ENCODE measurements at places on chromosomes 13 and 19.

DNA sequence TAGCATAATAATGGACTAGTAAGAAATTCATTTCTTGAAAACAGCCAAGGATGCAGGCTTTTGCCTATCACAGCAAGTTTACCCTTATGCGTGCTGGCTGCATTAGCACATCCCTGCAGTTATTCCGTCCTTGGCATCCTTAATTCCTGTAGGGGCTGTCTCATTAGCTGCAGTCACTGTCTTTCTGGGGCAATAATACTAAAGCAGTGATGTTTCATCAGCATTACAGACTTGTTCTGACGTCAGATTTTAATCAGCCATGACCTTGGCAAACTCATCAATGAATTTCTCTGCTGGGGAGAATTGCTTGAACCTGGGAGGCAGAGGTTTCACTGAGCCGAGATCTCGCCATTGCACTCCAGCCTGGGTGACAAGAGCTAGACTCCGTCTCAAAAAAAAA, 103.7 kb downstream of the RXFP2 start:
- no peak for DNase-seq

DNA sequence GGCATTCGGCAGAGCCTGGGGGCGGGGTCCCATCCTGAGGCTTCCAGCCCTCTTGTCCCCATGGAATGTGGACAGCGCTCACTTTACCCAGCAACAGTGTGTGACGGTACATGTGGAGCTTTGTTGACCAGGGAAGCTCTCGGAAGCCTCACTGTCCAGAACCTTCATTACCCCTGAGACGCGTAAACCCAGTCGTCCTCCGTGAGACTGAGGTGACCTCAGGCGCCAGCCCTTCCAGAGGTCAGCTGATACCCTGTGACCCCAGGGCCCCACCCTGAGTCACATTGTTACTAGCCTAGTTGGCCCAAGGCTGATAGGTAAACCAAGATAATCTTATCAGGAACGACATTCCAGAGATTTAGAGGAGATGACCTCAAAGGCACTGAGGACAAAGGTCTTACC, 10.2 kb upstream of the TMEM160 start:
- DNase-seq, result no peak

GRCh38 chr19:51737924-51738323, 13.8 kb downstream of the FPR1 start:
- DNase-seq, result no peak

GRCh38 chr13:50993934-50994333, 84.3 kb downstream of the RNASEH2B start:
- no peak for DNase-seq

DNA sequence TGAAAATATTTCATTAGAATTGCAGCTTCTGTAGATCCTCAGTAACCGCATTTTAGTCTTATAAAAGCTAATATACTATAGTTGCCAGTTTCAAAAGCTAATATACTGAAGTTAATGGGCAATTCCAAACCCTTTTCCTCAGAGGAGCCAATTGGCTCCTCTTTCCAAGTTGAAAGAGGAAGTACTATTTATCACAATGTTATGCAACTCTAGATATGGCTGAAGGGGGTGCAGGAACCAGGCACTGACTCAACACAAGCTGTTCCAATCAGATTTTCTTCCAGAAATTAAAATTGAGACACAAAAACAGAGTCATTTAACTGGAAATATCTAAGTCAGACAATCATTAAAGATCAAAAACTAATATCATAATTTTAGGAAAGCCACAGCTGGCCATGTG, 258.9 kb downstream of the PCDH20 start:
- DNase-seq, result no peak

DNA sequence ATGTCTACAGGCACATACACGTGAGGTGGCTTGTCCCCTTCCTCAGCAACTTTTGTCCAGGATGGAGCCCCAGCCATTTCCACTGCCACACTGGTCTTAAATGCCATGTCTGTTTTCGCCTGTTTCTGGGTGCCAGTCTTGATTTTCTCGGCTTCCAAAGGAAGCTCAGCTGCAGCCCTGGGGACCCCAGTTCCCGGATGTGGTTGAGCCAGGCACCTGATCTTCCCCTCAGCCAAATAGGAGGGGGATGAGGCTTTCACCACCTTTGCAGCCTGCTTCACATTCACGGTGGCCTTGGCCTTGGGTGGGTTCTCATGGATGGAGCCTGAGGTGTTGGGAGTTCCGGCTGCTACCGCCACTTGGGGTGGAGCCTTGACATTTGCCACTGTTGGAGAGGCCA, 8.7 kb downstream of the IQCN start:
- no peak for DNase-seq

- no peak for DNase-seq
Measured at GRCh38 chr19:16290692-16291091, 33.9 kb upstream of the KLF2 start.

DNA sequence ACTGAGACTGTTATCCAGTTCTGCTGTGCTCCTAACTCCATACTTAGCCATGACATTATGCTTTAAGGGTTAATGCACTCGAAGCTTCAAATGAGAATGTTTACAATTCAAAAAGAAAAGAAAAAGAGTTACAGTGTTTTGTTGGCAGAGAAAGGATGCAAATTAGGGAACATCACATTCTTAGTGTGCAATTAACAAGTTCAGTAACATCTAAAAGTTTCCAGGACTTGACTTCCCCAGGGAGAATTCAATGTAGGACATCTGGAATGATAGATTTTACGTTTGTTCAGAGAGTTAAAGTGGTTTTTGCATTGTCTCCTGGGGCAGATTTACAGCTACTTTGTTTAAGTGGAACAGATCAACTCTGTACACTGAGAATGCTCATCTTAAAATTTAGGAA, 525.2 kb downstream of the LIG4 start:
- DNase-seq, result no peak

DNA sequence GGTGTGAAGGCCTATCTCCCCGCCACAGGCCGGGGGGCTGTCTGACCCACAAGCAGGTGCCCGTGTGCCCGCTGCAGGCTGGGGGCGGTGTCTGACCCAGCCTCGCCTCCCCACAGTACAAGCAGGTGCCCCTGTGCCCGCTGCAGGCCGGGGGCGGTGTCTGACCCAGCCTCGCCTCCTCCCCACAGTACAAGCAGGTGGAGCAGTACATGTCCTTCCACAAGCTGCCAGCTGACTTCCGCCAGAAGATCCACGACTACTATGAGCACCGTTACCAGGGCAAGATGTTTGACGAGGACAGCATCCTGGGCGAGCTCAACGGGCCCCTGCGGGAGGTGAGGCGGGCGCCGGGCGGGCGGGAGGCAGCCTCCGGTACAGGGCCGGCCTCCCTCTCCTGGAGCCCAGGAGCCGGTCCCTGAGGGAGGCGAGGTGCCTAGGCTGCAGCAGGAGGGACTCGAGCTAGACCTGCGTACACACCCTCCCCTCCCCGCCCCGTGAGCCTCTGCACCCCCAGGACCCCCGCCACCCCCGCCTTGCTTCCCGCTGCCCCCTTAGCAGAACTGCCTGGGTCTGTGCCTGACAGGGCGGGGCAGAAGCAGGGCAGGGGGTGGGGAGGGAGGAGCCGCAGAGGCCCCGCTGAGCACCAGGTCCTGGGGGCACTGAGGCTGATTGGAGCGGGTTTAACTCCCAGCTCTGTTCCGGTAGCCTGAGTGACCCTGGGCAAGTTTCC, 20.6 kb downstream of the HCN2 start:
- no peak for DNase-seq

- DNase-seq, result no peak
Measured at GRCh38 chr13:23325191-23325590, 108.3 kb downstream of the SACS start.

DNA sequence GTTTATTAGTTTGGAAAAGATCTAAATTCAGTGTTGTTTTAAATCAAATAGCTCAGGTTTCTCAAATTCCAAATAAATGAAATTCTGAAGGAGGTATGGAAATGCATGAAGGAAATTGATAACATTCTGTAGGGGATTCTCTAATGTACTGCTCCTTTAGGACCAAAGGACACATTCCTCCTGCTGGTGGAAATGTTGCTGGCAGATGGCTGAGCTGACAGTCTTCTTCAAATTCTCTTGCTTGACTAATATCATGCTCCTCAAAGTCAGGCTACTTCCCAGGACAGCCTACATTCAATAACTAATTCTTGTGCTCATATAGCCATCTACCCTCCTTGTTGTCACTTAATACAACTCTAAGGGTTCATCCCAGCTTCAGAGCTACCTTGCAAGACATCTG, 1118.5 kb downstream of the PCDH9 start:
- no peak for DNase-seq

DNA sequence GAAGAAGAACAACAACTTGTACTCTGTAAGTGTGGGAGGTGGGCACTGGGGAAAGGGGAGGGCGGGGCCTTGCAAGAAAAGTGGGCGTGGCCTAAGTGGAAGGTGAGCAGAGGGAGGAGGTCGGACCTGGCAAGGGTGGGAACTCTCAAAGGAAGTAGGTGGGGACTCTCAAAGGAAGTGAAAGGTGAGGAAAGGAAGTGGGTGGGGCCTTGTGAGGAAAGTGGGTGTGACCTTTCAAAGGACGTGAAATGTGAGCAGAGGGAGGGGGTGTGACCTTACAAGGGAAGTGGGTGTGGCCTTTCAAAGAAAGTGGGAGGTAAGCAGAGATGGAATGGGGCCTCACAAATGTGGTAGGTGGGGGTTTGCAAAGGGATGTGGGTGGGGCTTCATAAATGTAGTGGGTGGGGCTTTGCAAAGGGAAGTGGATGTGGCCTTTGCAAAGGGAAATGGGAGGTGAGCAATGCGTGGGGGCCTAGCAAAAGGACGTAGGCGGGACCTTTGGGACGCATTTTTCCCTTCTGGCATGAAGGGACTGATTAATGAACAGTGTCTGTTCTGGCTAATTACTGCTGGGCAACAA, 25.9 kb downstream of the ACSBG2 start:
- DNase-seq, result peak; percentile 6

DNA sequence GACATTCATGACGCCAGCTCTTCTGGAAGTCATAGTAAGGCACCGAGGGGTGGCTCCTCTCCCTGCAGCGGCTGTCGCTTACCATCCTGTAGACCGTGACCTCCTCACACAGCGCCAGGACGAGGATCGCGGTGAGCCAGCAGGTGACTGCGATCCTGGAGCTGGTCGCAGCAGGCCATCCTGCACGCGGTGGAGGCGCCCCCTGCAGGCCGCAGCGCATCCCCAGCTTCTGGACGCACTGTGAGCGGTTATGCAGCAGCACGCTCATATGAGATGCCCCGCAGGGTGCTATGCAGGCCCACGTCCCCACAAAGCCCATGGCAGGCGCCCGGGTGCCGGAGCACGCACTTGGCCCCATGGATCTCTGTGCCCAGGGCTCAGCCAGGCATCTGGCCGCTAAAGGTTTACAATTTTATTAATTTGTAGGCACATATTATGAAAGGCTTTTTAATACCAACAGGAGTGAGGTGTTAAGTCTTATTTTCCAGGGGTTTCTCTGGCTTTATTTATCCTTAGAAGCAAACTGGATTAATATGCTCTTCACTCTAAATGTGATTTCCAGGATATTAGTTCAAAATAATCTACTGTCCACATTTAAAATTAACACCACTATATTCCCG, 35.6 kb upstream of the PSPC1 start:
- DNase-seq, result peak; percentile 7

DNA sequence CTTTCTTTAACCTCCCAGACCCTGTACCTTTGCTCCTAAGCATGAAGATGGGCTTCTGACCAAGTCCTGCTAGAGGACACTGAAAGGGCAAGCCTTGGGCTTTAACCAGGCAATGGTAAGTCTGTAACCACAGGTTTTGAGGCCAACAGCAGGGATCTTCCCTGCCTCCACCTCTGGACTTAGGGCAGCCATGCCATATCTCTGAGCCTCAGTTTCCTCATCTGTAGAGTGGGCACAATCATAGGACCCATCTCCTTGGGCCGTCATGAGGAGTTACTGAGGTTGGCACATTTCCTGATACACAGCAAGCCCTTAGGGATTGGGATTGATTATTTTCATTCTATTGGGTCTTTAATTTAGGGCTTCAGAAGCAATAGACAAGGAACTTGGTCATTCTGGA, 14.7 kb downstream of the KLK1 start:
- DNase-seq, result no peak

DNA sequence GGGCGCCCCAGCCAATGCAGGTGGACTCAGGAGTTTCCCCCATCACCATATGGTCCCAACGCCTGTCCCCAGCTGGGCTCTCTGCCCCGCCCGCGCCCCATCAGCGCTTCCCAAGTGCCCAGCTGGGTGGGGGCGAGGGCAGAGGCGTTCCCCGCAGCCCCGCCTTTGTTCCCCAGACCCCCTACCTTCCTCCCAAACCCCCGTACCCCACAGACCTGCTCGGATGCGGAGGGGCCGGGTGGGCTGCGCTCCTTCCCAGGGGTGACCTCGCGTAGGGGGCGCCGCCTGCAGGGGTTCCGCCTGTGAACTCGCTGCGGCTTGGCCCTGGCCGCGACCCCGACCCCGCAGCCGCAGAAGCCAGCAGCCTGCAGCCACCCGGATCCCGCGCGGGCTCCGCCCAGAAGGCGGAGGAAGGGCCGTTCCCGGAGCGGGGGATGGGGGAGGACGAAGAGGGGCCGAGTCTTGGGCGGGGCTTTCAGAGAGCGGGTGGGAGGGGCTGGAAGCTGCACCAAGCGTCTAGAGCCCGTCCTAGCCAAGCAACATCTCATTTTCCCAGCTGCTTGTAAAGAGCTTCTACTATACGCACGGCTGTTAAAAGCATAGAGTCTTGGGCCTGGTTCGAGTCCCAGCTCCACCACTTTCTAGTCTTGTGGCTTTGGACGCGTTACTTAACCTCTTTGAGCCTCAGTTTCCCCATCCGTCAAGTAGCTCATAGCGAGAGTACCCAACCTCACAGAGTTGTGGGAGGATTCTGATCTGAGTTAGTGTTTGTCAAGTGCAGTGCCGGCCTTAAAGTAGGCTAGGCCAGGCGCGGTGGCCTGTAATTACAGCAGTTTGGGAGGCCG, at the start of gene RAB3D:
Gene RAB3D, minus strand, starts transcription at position 404 of the 845 bp plus-strand sequence. CDS start 2,258 bp downstream, outside the sequence.
- peak; percentile 57 for DNase-seq

DNA sequence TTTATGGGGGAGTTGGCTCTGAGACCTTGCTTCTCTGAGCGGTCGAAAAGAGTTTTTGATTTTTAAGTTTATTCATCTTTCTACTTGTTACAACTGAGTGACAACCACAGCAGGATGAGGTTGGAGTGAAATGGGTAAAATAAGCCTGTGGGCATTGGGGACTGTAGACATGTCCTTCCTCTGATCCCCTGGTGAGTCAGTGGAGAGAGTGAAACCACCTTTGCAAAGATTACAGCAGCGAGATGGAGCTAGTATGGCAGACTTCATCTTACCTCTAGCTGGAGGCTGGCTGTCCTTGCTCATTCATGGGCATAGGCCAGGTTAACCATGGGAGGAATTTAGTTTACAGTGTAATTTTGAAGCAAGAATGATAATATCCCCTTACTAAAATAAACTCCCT, 30.9 kb upstream of the PSG9 start:
- no peak for DNase-seq

- no peak for DNase-seq
Measured at GRCh38 chr13:30318026-30318425, 10.7 kb upstream of the KATNAL1 start.

DNA sequence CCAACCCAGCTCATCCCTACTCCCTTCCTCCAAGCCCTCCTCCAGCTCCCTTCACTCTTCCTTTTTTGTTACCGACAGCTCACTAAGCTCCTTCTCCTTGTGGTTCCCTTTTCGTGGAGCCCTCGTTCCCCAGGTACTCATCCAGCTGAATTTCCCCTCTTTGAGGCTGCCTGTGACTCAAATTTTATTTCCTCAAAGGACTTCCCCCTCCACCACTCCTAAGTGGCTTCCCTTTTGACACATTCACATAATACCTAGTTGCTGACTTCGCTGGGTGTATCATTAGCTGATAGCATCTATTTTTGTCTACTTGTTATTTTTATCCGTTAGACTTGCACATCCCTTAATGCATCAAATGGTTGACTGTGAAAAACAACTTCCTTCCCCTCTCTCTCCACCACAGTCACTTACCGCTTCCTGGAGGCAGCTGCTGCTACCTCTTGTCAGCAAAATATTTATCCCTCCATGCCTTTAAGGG, 14.5 kb downstream of the FFAR2 start:
- peak; percentile 23 for DNase-seq
